DMS 273 treated with DMSO at 0.1 percent for 48 hours (cell line): ENCODE measurements at places on chromosomes 7 and 10.

GRCh38 chr7:158603773-158604755 lies 16.4 kb upstream of the PTPRN2 start:
- no peak for DNase-seq

GRCh38 chr10:123796736-123797135 lies 94.9 kb downstream of the CPXM2 start:
- no peak for DNase-seq

DNA sequence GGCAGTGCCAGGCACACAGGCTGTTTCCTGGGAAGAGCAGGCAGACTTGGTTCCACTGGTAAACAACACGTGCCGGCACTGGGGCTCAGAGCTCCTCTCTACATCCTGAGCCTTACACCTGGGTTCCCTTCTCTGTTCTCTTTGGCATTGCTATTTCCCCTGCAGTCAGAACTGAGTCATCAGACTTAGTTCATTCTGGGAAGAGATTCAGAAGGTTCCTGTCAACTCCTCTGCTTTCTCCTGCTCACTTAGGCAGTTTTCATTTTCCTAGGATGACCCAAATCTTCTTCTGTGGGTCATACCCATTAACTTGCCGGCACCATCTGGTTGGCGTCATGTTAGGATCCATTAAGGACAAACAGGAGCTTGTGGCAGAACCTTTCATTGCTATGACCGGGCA lies 33.4 kb upstream of the LRRC18 start:
- no peak for DNase-seq

DNA sequence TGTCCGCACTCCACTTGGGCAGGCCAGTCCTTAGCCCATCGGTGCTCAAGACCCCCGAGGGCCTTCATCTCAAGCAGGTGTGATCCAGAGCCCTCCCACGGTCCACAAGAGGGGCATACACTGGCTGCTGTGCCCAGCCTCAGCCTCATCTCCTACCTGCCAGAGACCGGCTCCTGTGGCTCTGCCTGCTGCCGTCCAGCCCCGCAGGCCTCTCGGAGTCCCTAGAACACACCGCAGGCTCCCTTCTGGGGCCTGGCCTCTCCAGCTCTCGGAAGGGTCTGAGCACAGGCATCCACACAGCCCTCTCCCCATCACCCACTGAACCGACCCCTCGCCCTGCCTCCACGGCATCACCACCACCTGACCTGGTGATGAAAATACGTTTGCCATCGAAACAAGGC lies 147.4 kb downstream of the PRKAG2 start:
- no peak for DNase-seq

DNA sequence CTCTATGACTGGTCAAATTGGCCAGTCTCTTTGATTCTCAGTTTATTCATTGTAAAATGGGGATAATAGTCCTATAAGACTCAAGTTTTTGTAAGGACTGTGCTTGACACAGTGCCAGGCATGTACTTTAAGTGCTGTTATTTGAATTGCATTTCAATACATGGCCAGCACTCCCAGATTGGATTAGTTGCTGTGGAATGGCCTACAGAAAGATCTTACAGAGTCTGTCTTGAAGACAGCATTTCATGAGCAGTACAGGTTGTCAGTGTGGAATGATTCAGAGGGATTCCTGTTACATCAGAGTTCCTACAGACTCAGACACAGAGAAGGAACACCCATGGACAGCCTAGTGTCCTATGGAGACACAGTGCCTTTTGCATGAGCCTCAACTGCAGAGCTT lies 238.1 kb upstream of the BMPER start:
- DNase-seq: no peak
